NCI-H1436 treated with DMSO at 0.1 percent for 48 hours (cell line): ENCODE measurements at places on chromosomes 6 and 20.

- DNase-seq = no peak
Measured at GRCh38 chr6:79385333-79385732, 150.9 kb upstream of the HMGN3 start.

DNA sequence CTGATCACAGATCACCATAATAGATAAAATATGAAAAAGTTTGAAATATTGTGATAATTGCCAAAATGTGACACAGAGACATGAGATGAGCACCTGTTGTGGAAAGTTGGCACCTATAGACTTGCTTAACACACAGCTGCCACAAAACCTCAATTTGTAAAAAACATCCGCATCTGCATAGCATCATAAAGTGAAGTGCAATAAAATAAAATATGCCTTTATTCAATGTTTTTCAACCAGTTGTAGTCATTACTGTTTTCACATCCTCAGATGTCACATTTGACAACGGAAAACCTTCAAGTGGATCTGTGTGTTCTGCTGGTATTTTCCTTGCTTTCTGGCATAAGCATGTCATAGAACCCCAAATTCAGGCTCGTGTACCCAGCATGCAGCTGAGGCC lies 50.2 kb upstream of the IFNGR1 start:
- DNase-seq = no peak

- no peak for DNase-seq
Measured at GRCh38 chr6:28600245-28600644, 74.6 kb downstream of the GPX5 start.

GRCh38 chr6:138736640-138737039 lies 36.9 kb upstream of the CCDC28A start:
- no peak for DNase-seq

GRCh38 chr20:6401893-6402557 lies 279.2 kb upstream of the FERMT1 start:
- DNase-seq = no peak

- DNase-seq = no peak
Measured at GRCh38 chr6:35919085-35919826, 1.6 kb downstream of the SRPK1 start.
